ENCODE measurements at places on chromosomes 6 and 20. TPM values are rescaled to one million over a fixed set of nuclear protein-coding genes. Genes with fewer than 3 reads are reported as not detected.

The SLC9A8 gene
- 5.0 TPM for total RNA-seq

The KIF25 gene
- total RNA-seq = not detected

The RCAN2 gene
- 1.3 TPM for total RNA-seq

The DYNLRB1 gene
- 82.4 TPM for total RNA-seq

The FABP7 gene
- total RNA-seq = not detected

The LST1 gene
- not detected for total RNA-seq

GRCh38 chr6:30988209-30988825, 4.8 kb downstream of the MUC21 start:
- DNase-seq = no peak

DNA sequence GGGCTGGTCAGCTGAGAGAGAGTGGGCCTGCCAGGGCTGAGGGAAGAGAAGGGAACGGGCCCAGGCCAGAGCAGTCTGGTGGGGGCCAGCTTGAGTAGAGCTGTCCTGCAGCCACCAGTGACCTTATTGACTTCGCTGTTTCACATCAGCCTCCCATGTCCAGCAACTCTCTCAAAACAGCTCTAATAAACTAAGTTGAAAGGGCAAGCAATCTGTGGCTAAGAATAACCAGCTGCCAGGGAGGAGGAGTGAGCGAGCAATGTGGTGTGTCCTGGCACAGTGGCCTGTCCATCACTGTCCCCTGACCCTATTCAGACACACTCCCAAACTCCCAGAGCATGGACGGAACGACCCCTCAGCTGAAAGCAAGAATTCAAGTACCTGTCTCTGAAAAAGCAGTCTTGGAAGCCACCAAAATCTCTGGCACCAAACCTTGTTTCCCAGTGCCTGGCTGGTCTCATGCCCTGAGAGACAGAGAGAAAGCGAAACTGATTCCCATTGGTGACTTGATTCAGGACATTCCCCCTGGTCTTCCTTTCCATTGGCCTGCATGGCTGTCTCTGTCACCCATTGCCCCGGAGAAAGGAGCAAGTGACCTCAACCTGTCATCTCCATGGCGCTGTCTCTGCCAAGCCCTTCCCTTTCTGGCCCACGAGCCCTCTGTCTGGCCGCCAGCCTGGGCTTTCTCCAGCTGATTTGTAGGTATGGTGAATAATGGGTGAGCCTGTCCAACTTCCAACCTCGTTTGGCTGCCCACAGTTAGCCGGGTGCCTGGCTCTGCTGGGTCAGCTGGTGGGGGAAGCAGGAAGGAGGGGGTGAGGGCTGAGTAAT, at the start of gene DDO:
Gene DDO (minus strand): TSS at position 490 of the 831 bp plus-strand sequence. CDS start 2,113 bp downstream, outside the sequence.
- DNase-seq = peak; percentile 22

DNA sequence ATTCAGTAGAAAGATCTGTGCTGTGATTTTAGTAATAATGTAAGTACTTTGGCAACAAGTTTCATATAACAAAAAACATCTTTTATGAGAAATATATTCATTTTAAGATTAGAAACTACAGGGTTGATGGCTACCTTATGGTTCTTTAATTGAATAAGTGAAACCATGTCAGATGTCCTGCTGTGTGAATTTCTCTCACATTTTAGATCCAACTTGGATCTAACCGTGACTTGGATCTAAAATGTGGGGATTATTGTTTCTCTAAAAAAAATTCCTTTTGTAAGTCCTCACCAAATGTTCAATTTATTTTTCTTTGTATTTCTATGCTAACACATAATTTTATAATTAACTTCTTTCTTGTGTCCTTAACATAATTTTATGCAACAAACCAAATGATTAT, 30.4 kb downstream of the ZC2HC1B start:
- DNase-seq = no peak

DNA sequence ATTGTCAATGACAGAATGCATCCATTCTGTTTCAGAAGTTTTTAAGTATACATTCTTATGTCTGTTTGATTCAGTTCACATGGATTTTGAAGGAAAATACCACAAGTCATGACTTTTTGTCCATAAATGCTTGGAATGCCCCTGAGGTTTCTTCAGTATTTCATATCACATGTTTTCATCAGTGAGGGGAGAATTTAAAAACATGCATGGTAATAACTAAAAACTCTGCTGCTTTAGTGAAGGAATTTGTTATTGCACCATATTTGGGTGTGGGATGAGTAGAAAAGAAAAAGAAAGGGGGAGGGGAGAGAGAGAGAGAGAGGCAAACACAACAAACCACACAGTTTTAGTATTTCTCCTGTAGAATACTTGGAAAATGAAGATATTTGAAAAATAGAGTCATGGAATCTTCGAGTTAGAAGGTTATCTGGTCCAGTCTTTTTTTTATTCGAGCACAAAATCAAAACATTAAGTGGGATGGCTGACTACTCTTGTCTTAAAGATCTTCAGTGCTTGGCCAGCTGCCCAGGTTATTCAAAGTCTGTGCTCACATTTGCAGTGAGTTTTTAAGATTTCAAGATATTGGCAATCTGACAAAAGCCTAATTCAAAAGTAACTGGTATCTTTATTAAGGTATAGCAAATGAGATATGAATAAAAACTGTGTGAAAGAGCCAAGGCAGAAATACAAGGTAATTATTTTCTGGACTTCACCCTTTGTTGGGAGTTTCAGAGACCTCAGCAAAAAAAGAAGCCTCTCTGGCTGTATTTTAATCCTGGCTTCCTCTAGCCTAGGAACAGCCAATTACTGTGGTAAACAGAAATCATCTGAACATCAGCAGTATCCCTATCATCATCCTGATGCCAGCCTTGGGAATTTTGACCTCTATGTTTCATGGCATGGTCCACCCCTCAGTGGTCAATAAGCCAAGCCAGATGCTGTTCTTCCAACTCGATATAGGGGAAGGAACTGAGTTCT, 687.9 kb upstream of the CITED2 start:
- peak; percentile 96 for DNase-seq

- DNase-seq = no peak
Observed at GRCh38 chr6:163775313-163775712, 360.8 kb downstream of the QKI start.

DNA sequence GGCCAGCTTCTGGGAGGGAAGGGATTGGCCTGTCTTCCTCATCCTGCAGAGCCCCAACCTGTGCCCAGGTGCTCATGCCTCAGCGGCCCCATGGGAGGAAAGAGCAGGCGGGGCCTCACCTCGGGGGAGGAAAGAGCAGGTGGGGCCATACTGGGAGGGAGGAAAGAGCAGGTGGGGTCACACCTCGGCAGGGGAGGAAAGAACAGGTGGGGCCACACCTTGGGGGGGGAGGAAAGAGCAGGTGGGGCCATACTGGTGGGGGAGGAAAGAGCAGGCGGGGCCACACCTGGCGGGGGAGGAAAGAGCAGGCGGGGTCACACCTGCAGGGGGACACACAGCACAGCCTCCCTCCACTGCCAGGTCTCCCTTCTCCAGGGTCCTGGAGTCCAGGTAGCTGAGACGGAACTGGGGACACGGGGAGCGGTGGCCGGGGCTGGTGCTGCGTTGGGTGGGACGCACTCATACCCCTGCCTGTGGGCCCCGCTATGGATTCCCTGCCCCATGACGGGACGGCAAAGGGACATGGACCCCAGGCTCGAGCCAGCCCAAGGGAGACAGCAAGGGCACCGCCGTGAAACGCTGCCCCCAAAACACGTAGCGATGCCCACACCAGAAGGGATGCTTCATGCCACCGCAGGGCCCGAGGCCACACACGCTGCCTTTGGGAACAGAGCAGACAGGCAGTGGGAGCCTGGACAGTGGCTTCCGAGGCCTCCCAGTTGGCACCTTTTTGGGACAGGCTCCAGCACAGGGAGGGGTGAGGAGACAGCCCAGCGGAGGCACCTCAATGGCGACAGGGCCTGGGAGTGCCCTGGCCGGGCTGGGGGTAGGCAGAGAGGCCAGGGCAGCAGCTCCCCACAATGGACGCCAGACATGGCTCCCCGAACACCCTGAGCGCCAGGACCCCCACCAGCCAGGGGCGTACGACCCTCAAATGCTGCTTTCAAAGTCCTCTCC, 43.3 kb upstream of the CHRNA4 start:
- no peak for DNase-seq

- no peak for DNase-seq
Observed at GRCh38 chr6:12598919-12599318, 117.6 kb upstream of the PHACTR1 start.

DNA sequence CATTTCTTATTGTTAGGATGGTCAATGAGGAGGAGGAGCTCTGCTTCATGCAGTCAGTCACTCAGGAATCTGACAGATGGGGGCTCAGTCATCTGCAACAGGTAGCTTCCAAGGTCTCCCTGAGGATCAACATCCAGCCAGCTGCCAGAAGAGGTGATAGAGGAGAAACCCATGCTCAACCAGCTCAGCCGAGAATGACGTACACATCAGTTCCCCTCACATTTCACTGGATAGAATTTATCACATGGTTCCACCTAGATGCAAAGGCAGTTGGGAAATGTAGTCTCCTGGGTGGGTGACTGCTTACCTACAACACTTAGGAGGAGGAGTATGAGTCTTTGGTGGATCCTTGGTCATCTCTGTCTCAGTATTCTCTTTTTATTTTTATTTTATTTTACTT, 144.5 kb downstream of the CEBPB start:
- peak; percentile 31 for DNase-seq

GRCh38 chr6:71619836-71620235, 266.5 kb upstream of the RIMS1 start:
- DNase-seq = no peak

- DNase-seq = no peak
Observed at GRCh38 chr20:47167846-47168245, 188.7 kb downstream of the ZMYND8 start.

DNA sequence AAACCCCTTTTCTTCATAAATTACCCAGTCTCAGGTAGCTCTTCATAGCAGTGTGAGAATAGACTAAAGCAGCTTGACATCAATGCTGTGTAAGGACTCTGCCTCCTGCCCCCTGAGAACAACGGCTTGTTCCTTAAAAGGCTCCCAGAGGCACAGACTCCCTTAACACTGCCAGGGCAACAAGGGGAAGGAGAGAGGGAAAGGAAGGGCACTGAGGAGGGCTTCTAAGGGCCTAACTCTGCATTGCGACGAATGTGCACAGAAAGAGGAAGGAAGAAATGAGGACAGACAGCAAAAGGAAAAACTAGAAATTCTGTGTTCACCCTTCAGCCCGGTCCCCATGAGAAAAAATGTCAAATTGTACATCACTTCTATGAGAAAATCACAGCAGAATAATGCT, 74.0 kb downstream of the AGPAT4 start:
- no peak for DNase-seq

GRCh38 chr6:41658636-41659035, 20.4 kb downstream of the MDFI start:
- no peak for DNase-seq

DNA sequence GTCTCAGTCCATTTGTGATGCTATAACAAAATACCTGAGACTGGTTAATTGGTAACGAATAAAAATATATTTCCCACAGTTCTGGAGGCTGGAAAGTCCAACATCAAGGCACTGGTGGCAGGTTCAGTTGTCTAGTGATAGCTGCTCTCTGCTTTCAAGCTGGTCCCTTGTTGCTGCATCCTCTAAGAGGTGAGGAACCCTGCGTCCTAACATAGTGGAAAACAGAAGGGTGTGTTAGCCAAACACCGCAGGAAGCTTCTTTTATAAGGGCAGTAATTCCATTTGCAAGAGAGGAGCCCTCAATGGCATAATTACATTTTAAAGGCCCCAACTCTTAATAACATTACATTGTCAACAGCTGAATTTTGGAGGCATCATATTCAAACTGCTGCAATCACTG, 372.7 kb downstream of the ADGRB3 start:
- no peak for DNase-seq

DNA sequence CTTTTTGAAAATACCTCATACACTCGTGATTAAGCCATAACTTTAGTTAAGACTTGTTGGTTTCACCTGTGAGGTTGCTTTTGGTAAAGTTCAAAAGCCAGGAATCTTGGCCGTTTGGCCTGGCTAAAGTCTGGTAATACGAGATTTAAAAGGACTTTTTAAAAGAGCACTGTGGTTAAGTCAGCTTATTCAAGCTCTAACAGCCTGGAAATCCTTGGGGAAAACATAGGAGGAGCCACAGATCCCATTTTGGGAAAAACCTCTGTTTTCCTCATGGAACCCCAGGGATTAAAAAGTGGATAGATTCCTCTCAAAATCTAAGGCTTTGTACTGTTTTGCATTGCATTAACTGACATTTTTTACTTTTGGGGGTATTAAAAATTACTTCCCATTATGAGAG, 13.7 kb upstream of the SLC22A16 start:
- DNase-seq = no peak

DNA sequence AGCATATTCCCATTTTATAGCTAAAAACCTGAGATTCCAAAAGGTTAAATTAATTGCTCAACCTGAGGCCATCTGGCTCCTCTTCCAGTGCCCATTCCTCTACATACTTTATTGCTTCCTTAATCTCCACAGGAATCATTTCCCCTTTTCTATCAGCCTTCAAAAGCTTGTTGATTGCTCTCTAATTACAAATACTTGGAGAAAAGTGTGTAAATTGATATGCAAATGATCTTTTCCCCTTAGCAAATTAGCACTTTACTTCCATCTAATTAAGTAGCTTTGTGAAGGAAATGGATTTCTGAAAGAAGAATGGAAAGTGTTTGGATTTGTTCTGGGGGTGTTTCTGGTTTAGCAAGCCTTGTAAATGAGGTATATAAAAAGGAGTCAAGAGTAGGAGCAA, 323.3 kb downstream of the GRIK2 start:
- DNase-seq = no peak

DNA sequence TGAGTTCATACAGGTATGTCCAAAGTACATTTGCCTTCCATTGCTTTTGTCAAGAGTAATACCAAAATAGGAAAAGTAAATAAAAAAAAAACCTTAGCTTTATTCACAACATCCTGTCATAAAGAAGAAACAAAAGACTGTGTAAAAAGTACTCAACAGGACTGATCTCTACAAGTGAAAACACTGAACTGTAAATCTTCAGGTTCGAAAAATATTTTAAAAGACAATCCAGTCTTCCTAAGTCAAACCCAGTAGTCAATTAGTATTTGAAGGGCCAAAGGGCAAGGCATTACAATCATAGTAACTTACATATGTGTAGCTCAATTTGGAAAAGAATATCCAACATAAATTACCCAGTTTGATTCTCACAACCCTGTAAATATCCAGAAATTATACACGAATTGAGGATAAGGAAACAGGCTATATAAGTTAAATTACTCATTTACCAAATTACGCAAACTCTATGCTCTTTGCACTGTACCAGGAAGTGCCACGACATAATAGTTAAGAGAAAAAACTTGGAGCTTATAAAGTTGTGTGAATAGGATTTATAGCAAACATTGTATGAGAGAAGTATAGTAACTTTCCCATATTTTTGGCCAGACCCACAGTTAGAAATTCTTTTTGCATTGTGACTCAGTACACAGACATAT, 21.2 kb downstream of the PTPRK start:
- DNase-seq = no peak

- no peak for DNase-seq
Observed at GRCh38 chr6:89723046-89723445, 84.5 kb upstream of the LYRM2 start.

DNA sequence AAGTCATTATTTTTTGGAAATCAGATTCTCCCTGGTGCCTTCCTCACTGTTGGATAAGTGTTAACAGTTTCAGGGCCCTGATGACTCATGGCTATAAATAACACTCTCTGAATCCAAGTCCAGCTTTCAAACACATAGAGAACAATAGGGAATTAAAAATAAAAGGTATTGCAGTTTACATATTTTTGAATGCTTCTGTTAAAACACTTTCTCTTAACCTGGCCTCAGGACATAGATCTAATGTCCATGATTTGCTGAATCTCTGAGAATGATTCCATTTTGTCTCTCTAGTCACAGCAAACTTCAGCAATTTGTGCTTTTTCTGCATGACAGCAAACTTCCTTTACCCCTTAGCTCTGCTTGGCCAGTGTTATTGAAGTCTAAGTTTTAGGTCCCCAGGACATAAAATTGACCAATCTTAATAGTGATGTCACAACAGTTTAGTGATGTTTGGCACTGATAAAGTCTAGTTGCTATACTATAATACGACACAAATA, 1192.4 kb upstream of the CITED2 start:
- DNase-seq = peak; percentile 72

Measured in IMR-90 (cell line).